ENCODE measurements at places on chromosomes 12 and 14.

GRCh38 chr14:42633504-42634095 lies 1026.9 kb downstream of the LRFN5 start:
- no peak for DNase-seq

- peak; percentile 17 for DNase-seq
These were observed 309.4 kb downstream of the KCNC2 start for GRCh38 chr12:74900232-74900631.

GRCh38 chr12:5428332-5429221 lies 3.3 kb upstream of the NTF3 start:
- no peak for DNase-seq

- DNase-seq = no peak
These were observed 11.2 kb upstream of the DAAM1 start for GRCh38 chr14:59177262-59177661.

- DNase-seq = no peak
These were observed 201.5 kb upstream of the TBX3 start for GRCh38 chr12:114885501-114885900.

- no peak for DNase-seq
These were observed 35.2 kb upstream of the SLC38A1 start for GRCh38 chr12:46304070-46304469.

DNA sequence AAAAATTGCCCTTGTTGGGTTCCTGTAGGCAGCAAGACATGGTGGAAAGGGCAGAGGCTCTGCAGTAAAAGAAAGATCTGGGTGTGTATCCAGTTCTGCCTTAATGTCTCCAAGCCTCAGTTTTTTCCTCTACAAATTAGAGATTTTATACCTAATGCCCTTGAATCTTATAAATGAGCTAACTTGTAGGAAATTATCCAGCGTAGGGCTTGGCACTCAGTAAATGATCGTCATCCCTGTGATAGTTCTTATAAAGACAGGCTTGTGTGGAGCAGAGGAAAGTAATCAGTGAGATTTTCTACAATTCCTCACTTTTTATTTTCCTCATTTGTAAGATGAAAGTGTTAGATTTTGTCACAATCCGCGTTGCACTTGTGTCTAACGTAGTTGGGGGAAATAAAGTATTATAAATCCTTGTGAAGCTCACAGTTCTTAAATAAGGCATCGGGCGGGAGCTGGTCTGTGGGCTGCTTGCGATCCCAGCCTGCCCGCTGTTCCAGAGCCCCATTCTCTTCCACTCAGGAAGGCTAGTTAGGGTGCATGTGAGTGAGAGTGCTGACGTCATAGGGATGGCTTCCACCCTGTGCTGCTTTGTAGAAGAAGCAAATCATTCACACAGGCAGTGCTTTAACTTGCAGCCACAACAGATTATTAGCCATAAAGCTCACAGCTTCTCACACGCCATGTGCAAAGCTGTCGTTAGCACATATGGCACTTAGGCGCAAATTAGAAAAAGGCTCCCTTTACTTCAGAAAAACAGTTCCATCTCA lies 87.6 kb downstream of the EML1 start:
- DNase-seq = no peak

DNA sequence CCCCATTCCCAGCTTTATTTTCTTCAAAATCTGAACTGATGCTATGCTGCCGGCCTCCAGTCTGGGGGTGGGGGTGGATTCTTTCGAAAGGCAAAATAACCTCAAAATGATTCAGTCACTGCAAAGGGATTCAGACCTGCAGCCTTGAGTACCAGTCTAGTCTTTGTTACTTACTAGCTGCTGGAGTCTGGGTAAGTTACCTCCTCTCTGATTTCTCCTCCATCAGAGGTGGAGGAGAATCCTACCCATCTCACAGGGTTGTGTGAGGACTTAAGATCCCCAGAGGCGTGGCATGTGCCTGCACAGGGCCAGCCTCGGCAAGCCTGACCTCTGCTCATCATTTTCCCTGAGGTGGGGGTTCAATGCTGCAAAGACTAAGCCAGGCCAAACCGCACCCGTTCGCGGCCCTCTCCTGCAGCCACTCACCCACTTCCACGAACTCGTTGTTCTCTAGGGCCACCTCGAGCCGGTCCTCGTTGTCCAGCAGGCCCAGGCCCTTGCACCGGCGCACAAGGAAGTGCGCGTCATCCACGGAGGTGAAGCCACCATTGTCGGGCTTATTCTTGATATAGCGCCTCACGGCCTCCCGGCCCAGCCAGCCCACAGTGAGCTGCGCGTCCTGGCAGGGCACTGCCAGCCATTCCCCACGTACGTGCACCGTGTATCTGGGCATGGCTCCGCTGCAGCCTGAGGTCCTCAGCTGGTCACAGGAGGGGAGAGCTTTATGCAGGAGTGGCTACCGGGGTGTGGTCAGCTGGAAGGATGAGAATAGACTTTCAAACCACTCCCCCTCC lies 709 bp downstream of the HAL start:
- no peak for DNase-seq

DNA sequence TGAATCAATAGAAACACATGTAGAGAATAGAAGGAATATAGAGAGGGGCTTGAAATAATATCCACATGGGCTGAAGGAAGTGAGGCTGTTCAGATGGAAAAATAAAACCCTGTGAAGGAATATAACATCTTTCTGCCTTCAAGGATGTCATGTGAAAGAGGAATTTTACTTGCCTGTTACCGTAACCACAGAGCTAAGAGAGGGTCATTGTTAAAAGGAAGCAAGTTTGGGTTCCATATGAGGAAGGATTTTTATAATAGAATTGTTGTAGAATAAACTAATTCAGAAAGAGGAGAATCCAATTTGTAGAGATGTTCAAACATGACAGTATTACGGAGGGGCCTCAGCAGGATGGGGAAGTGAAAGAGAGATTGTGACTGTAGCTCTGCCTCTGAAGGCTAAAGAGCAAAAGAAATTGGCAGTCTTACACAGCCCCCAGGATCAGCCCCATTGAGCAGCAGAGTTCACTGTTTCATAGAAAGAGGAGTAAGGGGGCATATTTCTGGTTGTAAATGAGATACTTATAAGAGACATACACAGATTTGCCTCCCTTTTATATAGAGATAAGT lies 41.8 kb upstream of the PTPRR start:
- no peak for DNase-seq

DNA sequence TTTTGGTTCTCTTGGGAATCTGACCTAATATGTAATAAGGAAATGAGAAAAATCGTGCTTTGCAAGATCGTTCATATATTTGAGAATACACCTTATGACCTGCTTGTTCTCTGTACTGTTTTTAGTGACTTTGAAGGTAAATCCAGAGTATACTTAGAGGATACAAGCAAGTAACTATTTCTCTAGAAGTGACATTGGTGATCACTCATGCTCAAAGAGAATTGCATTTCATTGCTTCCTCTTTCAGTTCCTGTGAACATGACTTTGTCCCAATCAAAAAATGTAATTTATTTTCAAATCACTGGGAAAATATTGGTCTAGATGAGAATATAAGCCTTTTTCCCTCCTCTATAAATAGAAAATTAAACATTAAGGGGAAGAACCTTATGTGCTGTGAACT lies 2.7 kb downstream of the KTN1 start:
- DNase-seq = no peak

DNA sequence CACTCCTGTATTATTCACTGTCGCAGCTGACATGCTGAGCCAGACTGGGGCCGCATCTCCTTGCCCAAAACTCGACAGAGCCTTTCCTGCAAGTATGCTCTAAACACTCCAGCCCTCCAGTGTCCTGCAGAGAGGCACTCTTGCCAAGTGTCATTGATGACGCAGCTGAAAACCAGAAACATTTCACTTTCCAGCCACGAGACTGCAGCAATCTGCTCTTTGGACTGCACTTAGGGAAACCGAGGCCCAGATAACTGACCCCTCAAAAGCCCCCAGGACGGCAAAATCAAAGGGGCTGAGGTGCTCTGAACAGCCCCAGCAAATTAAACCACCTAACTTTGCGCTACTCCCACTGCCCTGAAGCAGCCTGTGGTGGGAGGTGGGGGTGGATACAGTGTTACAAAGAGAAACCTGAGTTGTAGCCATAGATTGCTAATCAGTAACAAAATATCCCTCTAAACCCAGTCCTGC lies 2.6 kb downstream of the CCDC85C start:
- DNase-seq = no peak

GRCh38 chr14:95727056-95727700 lies 13.3 kb upstream of the TCL1A start:
- DNase-seq = no peak

- DNase-seq = no peak
These were observed 34.9 kb downstream of the GPHB5 start for GRCh38 chr14:63283884-63284248.
